Hematopoietic multipotent progenitor cell treated with erythropoietin and hydrocortisone succinate and interleukin-3 and kit ligand, for 15 days (in vitro differentiated cells): ENCODE measurements at places on chromosomes 1 and 21.

- no peak for DNase-seq
Observed at GRCh38 chr1:232301246-232301645, 328.7 kb downstream of the SIPA1L2 start.

- DNase-seq, result no peak
Observed at GRCh38 chr1:183597656-183598347, 7.5 kb upstream of the NCF2 start.

DNA sequence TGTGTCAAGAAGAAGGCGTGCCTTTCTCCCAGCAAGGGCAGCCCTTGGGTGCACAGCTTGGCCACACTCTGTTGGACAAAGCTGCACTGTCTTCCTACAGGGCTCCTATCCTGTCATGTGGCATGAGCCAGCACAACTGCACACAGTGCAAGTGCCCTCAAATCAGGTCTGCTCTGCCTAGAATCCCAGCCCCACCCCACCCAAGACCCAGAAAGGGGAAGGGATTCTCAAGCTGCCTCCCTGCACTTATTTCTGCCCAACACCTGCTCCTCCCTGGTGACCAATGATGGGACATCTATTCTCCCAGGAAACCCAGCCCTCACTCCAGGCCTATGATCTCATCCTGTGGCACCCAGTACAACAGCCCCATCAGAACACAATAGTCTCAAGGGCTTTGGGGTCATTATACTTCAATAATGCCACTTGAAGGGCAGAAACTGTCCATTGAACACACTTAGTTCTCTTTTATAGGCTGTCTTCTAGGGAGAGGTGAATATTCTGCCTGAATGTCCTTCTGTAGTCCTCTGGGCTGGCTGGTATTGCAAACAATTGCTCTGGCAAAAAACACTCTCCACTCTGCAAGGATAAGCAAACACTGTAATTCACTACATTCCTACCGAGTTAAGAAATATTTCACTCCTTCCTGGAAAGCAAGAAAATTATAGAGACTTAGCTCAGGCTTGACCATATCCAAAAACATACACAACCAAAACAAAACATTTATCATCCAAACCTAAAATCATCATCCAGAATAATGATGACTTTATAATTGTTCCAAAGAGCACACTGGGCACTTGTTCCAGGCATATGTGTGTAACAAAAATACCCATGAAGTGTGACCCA lies 43.1 kb upstream of the IGSF3 start:
- no peak for DNase-seq

DNA sequence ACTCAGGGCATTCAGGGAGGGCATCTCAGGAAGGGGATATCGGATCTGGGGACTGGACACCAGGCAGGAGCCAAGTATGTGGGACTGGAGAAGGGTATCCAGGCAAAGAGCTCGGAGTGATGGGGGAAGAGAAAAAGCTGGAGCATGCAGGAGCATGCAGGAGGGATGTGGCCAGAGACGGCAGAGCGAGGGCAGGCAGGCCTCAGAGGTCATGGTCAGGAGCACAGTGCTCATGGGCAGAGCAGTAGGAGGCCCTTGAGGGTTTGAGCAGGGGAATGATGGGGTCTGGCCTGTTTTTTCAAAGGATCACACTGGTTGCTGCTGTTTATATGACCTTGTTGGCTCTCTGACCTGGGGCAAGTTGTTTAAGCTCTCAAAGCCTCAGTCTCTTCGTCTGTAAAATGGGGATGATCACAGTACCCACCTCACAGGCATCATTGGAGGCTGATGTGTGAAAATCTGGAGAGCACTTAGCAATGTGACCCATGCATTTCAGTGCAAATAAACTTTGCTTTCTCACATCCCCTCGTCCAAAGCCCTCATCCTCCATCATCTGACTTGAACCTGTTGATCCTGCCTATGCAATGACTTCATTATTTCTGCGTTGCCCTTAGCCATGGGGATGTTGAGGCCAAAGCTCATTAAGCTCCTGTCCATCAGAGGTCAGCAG lies 273.1 kb downstream of the MATN1 start:
- no peak for DNase-seq

DNA sequence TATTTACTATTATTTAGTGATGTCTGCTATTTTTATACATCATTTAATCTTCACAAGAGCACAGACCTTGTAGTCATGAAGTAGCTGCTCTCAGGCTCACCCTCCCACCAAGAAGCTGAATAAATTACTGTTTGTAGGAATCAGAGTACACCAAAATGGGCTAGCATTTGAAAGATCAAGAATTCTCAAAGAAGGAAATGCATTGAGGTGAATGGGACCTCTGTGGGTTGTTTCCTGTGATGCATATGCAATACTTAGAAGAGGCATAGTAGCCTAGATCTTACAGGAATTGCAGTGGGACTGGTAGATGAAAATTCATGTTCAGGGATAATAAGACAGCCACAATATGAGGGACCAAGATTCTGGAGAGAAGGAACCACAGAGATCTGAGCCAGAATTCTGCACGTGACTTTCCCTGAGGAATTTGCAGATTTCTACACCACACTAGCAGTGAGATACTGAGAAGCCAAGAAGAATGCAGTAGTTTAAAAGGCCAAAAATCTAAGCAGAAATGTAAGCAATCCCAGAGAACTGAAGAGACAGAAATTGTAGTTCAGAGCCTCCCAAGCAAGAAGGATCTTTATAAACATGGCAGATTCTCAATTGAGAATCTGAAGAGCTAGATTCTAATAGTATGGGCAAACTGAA lies 307.0 kb downstream of the ST6GALNAC3 start:
- DNase-seq, result no peak

GRCh38 chr1:172269644-172270043 lies 150.8 kb upstream of the C1orf105 start:
- DNase-seq, result no peak

- no peak for DNase-seq
Observed at GRCh38 chr21:26391166-26391565, 181.9 kb downstream of the CYYR1 start.

- no peak for DNase-seq
Observed at GRCh38 chr1:189597083-189597482, 880.6 kb downstream of the BRINP3 start.

DNA sequence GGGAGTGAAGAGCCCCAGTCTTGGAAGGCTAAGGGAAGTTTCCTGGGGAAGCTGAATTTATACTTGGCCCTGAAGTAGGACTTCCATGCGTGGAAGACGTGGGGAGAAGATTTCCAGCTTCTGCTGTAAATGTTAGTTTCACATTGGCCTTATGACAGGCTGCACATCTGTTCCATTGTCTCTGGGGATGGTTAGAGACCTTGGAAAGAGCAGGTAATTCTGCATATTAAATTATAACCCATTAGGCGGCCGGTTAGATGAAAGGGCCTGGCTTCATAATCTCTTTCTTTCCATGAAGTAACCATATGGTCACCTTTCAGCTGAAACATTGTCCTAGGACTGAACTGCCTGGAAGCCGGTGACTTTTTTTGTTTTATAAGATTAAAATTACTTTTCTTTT lies 37.5 kb downstream of the DPT start:
- no peak for DNase-seq

DNA sequence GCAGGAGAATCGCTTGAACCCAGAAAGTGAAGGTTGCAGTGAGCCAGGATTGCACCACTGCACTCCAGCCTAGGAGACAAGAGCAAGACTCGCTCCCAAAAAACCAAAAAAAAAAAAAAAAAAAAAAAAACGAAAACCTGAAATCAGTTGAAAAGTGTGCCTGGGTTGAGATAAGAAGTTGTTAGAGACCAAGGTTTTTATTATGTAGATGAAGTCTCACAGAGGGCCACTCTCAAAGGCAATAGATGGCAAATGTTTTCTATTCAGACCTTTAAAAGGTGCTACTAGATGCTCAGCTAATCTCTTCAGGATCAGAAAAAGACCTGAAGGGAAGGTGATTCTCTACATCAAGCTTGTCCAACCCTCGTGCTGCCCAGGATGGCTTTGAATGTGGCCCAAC lies 17.6 kb downstream of the CAPN2 start:
- DNase-seq, result no peak

DNA sequence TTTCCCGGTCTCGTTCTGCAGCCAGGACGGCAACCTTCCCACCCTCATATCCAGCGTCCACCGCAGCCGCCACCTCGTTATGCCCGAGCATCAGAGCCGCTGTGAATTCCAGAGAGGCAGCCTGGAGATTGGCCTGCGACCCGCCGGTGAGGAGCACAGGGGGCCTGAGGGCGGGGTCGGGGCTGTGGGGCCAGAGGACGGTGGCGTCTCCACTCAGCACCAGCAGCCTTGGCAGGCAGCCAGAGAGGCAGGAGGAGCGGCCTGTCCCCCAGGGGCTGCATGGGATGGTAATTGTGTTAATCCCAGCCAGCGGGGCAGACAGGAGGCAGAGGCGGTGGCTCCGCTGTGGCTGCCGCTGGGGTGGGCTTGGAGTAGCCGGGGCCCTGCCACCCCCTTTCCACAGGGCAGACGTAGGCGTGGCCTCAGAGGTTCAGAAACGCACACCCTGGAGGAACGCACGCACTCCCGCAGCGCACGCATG lies 12.1 kb downstream of the SAMD11 start:
- no peak for DNase-seq

GRCh38 chr21:34513129-34513675 lies 1.2 kb upstream of the KCNE1 start:
- no peak for DNase-seq

GRCh38 chr1:166884040-166884642 lies 8.1 kb upstream of the TADA1 start:
- DNase-seq, result no peak

DNA sequence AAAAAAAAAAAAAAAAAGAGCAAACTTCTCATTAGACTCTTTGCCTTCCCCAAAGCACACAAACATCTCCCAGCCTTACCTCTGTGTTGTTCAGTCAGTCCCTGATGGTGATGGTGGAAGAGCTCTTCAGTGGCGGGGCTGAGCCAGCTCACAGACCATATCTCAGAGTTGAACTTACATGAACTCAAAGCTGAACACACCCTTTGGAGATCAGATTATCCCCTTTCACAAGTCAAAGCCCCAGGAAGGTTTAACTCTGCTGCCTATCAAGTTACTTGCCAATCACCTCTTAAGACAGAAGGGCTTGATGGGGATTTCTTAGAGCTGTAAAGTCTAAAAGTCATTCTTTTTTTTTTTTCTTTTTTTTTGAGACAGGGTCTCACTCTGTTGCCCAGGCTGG lies 55.2 kb upstream of the L1TD1 start:
- DNase-seq, result no peak

DNA sequence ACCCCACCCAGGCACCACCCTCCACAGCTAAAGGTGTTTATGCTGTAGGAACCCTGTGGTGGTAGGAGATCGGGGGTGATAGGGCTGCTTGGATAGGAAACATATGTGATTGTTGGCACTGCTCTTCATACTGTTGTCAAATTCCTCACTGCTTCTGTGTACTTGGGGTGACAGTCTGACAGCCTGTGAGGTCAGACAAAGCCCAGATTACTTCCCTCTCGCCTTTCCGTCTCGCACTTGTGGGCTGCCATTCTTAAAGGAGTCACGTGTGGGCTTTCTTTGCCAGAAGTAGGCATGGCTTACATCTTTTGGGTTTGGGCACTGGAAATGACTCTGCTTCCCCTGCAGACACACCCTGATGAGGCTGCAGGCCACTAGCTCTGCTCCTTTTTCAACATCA lies 363.8 kb downstream of the DISC1 start:
- DNase-seq, result no peak

DNA sequence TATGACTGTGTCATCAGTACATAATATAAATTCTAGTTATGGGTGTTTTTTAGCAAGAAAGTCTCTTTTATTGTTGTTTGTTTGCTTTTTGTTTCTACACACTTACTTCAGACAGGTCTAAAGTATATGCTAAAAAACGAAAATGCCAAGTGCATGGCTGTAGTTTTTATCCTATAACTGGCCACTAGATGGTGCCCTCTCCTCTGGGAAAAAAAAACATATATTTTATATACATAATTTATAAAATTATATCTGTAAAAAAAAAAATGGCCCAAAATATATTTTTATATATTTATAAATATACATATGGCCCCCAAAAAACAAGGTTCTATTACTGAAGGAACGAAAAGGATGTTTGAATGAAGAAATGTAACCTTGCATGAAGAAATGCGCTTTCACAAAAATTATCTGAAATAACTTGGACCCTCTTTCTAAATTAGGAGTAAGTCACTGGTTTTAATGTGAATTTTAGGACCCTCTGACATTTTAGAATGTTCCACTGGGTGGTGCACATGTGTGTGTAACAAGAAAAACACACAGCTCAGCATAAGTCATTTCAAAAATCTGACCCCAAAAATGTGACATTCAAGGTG lies 93.5 kb downstream of the TTLL7 start:
- DNase-seq, result peak; percentile 50

DNA sequence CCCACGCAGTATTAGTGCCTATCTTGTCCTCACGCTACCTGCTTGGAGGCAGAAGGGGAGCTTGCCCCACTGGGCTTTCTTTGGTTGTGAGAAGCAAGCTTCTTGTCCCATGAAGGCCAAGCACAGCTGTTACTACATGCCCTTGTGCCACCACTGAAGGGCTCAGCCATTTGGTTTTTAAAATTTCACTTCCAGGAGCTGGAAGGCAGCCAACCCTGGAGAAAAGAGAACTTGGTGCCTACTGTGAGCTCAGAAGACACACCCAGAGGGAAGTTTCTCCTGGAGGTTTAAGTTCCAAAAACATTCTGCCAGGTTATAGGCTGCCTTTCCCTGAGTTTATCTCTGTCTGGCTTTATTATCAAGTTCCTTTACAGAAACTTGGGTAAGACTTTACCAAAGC lies 187.4 kb downstream of the SLC35F3 start:
- no peak for DNase-seq

DNA sequence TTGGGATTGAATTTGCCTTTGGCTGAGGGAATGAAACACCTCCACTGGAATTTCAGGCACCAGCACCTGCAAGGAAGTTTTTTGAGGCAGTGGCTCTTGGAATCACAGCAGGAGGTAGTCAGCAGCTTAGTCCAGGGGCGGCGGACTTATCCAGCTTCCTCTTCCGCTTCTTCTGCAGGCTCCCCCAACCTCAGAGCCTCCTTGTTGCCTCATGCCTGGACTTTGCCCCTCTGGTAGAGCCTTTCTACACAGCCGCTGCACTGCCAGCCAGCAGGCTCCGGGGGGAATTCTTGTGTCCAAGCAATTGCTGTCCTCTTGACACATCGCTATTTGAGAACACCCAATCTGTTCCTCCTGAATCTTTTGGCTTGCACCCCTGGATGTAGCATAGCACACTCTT lies 4.4 kb upstream of the RHEX start:
- DNase-seq, result no peak

- no peak for DNase-seq
Observed at GRCh38 chr1:163531345-163531744, 209.6 kb downstream of the NUF2 start.

- DNase-seq, result no peak
Observed at GRCh38 chr1:112061056-112061455, 71.6 kb upstream of the KCND3 start.

DNA sequence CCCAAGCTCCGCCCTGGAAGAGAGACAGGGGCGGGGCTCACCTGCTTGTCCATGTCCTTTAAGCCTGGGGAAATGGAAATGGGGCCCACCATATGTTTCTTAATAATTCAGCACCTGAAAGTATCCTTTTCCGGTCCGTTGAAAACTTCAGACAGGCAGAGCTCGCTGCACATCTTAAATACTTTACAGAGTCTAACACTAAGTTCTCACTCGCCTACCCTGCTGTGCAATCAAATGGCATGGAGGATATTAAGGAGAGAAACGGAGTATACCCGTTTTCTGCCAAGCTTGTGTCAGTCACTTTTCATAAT lies 467 bp upstream of the CC2D1B start:
- DNase-seq, result no peak

- DNase-seq, result no peak
Observed at GRCh38 chr1:19884312-19884711, 2.1 kb downstream of the OTUD3 start.
